Fibroblast of gingiva (primary cell): ENCODE measurements at places on chromosomes 12 and 14.

GRCh38 chr12:93737457-93738198, 60.5 kb downstream of the CRADD start:
- no peak for DNase-seq

DNA sequence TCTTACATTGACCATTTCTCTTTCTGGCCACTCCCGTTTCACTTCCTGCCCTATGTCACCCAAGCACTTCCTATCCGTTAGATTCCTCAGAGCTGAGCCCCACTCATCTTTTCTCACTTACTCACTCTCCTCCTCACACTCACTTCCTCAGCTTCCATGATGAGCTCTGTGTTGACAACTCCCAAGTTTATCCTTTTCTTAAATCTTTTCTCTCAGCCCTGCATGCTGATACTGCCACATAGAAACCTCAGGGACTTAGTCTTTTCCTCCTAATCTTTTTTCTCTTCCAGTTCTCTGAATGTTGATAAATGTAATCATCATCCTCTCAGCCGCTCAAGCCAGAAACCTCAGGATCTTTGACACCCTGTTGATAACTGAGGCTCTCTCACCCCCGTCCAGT, 99.6 kb downstream of the ANO6 start:
- DNase-seq: no peak

DNA sequence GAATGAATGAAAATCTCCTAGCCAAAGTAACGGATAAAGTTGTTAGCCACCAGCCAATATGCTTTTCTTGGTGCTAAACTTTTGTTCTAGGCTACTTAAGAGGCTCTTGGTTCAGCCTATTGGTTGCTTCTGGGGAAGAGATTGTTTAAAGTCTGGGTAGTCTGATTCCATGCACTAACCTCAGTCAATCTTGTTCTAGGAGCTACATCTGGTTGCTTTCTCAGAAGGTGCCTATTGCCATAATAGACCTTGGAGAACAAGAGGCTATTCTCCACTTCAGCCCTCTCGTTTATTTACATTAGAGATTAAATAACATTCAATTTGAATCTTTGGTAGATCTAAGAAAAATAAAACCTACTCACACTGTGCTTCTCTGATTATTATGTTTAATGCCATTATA, 40.8 kb upstream of the OTOGL start:
- no peak for DNase-seq

GRCh38 chr12:68521321-68521839, 89.3 kb upstream of the RAP1B start:
- DNase-seq: peak; percentile 77

DNA sequence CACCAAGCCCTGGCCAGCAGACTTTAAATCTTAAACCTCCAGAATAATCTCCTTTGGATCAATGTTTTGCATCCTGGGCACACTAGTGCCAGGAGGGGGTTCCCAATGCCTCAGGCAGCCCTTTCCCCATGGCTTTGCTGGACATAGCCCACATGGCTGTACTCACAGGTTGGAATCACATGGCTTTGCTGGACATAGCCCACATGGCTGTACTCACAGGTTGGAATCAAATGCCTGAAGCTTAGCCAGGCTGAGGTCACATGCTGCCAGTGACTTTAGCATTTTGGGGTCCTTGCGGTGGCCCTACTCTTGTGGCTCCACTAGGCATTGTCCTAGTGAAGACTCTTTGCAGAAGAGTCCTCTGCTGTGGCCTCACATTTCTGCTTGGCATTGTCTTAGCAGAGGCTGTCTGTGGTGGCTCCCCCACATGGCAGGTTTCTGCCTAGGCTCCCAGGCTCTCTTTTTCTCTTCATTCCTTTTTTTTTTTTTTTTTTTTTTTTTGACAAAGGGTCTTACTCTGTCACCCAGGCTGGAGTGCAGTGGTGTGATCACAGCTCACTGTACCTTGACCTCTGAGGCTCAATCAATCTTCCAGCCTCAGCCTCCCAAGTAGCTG, 13.0 kb downstream of the FLVCR2 start:
- no peak for DNase-seq
